ENCODE measurements at places on chromosomes 16 and 17.

GRCh38 chr16:71409011-71409775 is 32.7 kb downstream of the TLE7 start:
- no peak for DNase-seq

DNA sequence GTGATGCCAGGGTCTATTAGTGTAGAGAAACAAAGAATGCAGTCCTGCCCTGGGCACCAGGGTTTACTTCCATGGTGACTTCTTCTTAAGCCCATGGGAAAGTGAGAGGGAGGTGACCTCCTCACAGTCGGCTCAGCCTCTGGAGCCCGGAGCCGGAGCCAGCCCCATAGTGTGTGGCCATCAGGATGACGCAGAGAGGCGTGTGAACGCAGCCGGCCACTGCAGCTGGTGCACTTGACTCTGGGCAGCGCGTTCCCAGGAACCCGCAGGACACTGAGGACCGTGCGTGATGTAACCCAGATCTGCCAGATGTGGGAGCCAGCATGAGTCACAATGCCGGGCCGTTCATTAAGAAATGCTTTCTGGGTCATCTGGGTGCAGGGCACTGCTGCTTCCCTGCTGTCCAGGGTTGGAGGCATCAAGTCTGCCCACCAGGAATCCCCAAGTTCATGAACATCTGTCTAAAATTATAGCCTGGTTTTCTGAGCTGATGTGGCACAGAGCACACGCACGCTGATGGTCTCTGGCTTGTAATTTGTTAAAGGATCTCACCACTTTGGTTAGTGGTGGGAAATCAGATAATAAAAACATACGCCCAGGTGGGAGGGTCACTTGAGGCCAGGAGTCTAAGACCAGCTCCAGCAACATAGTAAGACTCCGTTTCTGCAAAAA is 114.1 kb downstream of the PITPNC1 start:
- peak; percentile 84 for DNase-seq

DNA sequence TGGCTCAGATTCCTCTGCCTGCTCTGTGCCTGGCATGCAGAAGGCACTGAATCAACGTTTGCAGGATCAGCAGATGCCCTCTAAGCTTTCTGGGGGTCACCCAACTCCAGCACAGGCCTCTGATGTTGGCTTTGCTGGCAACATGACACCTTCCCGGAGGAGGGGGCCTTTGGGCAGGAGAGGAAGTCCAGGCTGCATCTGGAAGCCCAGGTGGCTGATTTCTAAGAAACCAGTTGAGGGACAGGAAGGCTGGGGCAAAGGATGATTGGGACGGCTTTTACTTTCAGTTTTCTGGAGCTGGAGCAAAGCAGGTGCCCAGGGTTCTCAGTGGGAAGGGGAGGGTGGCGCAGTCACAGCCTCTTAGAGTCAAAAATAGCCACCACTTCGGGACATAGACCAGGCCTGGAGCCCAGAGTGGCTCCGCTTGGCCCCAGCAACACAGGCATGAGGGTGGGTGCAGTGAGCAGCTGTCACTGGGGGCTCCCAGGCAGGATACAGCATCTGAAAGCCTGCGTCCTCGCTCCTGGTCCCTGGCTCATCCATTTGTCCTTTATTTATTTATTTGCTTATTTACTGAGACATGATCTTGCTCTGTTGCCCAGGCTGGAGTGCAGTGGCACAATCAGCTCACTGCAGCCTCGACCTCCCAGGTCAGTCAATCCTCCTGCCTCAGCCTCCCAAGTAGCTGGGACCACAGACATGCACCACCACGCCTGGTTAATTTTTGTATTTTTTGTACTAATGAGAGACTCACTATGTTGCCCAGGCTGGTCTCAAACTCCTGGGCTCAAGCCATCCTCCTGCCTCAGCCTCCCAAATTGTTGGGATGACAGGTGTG is 15.1 kb downstream of the SOCS1 start:
- DNase-seq: no peak

- DNase-seq: no peak
Measured at GRCh38 chr16:75002474-75002873, 3.6 kb downstream of the ZNRF1 start.

DNA sequence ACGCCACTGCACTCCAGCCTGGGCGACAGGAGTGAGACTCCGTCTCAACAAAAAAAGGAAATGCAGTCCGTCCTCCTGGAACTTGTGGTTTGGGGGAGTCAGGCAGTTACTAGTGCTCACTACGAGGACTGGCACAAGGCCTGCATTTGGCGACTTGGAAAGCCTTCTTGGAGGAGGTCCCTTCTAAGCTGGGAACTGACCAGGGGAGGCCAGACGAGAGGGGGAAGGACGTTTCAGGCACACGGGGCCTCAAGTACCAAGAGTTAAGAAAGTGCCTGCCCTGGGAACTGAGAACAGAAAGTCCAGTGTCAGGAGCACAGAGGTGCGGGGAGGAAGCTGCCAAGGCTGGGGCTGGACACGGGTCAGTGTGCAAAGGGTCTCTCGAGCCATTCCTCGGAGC is 89.9 kb downstream of the ABR start:
- DNase-seq: no peak

- no peak for DNase-seq
Measured at GRCh38 chr16:47571049-47571448, 109.9 kb downstream of the PHKB start.

Measured in SHP77 treated with DMSO at 0.1 percent for 48 hours (cell line).